ENCODE measurements at places on chromosomes 16 and 17. TPM values are rescaled to one million over a fixed set of nuclear protein-coding genes. Genes with fewer than 3 reads are reported as not detected.

GRCh38 chr16:9268446-9268845, 177.0 kb downstream of the HAPSTR1 start:
- no peak for DNase-seq

The TNP2 gene
- not detected for total RNA-seq

The PRR15L gene
- total RNA-seq, result not detected

GRCh38 chr16:81112453-81112852, 16.3 kb upstream of the GCSH start:
- no peak for DNase-seq
